ENCODE measurements at places on chromosomes 11 and 22.

- peak; percentile 23 for DNase-seq
Observed at GRCh38 chr11:84564180-84564866, 1062.8 kb downstream of the DLG2 start.

DNA sequence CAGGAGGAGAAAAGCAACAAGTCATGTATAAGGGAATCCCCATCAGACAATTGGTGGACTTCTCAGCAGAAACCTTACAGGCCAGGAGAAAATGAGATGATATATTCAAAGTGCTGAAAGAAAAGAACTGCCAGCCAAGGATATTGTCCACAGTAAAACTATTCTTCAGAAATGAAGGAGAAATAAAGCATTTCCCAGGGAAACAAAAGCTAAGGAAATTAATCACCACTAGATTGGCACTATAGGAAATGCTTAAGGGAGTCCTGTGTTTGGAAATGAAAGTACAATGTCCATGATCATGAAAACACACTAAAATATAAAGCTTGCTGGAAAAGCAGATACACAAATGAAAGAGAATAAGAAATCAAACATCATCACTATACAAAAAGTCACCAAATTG, 282.0 kb downstream of the BLID start:
- no peak for DNase-seq

GRCh38 chr22:42160251-42160650, 29.6 kb upstream of the CYP2D6 start:
- no peak for DNase-seq

- no peak for DNase-seq
Observed at GRCh38 chr11:124538019-124538418, 5.4 kb downstream of the OR8B12 start.

DNA sequence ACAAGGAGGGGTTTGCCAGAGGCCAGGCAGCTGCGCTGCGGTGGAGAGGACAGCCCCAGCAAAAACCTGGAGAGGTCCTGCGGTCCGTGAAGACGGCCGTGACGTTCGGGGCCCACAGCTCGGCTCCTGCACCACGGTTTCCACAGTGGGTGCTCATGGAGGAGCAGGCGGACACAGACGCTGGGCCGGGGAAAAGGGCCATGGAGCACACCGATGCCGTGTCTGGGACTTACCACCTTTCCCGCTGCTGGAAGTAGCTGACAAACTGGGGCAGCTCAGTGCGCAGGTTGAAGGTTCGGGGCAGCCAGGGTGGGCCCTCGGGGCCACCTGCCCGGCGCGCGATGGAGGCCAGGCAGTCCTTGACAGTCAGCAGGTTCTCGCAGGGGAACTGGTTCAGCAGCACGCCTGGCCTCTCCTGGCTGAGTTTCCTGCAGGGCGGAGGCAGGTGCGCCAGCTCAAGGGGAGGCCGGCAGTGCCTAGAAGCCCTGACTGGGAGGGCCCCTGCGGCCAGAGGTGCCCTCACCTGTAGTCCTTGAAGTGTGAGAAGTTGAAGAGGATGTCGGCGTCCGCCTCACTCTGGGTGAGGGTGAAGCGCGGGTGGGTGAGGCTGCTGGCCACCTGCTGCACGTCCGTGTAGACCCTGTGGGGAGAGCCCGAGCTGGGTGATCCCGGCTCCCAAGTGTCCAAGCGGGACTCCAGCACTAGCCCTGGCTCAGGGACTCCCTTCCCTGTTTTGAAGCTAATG, 12.8 kb downstream of the TTLL12 start:
- no peak for DNase-seq

- no peak for DNase-seq
Observed at GRCh38 chr22:22897947-22898346, 10.3 kb downstream of the IGLL5 start.

- no peak for DNase-seq
Observed at GRCh38 chr11:13952221-13952620, 10.3 kb upstream of the SPON1 start.

GRCh38 chr11:116500026-116500946, 272.5 kb downstream of the BUD13 start:
- DNase-seq = no peak
